ENCODE measurements at places on chromosomes 2 and 18.

- no peak for DNase-seq
These were observed 371.9 kb downstream of the NBAS start for GRCh38 chr2:15189216-15189615.

- DNase-seq, result no peak
These were observed 308.8 kb upstream of the LYPD1 start for GRCh38 chr2:132978840-132979239.

GRCh38 chr2:88811233-88811632, 119.8 kb downstream of the RPIA start:
- no peak for DNase-seq

DNA sequence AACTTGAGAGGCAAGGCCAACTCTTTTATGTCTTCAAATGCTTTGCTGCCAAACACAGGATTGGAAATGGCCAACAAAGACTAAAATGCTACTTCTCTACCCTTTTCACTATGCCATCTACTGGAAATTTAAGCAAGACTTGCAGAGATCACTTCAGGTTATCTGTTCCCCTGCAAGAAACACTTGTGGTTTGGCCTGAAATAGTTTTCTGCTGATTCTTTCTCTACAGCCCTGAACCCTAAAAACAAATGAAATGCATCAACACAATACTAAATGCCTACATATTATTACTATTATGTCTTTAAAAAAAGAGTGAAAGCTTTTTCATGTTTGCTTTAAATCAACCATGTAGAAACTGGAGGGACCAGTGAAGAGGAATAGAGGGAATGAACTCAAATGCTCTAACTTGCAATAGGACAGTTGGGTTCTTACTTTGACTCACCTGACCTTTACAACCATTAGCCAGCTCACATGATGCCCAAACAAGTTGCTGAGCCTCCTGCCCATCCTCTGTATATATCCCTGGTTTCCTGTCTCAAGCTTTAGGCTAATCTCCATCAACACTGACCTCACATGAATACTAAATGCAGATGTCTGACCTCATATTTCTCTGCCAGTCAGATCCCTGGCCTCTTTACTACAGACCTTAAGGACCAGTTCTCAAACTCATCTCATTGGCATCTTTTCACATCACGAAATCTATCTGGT, 17.5 kb upstream of the ADAM17 start:
- no peak for DNase-seq

DNA sequence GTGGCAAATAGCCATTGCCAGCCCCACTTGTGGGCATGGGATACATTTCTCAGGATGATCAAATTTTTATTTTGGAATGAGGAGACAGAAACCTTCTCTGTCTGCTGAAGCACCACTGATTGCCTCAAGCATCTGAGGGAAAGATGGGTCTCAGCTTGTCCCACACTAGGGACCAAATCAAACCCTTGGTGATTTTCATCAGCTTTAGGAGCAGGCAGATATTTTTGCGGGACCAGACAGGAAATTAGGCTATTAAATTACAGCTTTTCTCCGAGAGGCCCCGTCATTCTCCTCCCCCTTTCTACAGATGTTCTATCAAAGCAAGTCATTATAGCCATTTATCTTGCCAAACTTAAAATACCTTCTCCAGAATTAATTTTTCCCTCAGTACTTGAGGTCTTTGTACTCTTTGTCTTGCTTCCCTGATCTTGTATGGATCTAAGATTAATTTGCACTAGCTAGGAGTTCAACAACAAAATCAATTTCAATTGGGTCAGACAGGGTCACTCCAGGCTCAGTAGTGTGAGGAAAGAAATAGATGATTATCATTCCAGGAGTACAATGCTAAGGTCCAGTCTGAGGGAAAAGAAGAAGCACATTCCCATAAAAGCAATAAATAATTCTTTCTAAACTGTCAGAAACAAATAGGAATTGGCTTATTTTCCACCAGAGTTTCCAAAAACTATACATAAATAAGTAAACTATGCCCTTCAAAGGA, 818.1 kb upstream of the SOX11 start:
- DNase-seq, result no peak

- no peak for DNase-seq
These were observed 30.9 kb upstream of the UBE2F start for GRCh38 chr2:237935740-237936452.

DNA sequence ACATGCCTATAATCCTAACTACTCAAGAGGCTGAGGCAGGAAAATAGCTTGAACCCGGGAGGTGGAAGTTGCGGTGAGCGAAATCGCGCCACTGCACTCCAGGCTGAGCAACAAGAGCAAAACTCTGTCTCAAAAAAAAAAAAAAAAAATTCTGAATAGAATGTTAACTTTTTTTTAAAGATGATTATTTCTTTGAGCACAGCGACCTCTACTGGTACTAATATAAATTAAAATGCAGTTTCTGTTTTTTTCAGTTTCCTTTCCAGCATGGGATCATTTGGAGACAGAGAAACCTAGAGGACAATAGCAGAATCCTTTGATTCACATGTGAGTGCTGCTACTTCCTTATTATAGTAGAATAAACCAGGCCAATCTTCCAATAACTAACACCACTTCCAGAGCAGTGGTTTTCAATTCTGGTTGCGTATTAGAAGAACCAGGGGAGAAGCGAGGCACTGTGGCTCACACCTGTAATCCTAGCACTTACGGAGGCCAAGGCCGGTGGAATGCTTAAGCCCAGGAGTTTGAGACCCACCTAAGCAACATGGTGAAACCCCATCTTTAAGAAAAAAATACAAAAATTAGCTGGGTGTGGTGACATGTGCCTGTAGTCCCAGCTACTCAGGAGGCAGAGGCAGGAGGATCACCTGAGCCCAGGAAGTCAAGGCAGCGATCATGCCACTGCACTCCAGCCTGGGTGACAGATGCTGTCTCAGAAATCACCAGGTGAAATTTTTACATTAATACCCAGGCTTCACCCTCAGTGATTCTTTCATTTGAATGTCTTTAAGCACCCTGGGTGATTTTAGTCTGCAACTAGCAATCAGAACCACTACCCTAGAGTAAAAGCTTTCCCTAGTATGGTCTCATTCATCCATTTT, 10.1 kb downstream of the SRSF7 start:
- peak; percentile 58 for DNase-seq

DNA sequence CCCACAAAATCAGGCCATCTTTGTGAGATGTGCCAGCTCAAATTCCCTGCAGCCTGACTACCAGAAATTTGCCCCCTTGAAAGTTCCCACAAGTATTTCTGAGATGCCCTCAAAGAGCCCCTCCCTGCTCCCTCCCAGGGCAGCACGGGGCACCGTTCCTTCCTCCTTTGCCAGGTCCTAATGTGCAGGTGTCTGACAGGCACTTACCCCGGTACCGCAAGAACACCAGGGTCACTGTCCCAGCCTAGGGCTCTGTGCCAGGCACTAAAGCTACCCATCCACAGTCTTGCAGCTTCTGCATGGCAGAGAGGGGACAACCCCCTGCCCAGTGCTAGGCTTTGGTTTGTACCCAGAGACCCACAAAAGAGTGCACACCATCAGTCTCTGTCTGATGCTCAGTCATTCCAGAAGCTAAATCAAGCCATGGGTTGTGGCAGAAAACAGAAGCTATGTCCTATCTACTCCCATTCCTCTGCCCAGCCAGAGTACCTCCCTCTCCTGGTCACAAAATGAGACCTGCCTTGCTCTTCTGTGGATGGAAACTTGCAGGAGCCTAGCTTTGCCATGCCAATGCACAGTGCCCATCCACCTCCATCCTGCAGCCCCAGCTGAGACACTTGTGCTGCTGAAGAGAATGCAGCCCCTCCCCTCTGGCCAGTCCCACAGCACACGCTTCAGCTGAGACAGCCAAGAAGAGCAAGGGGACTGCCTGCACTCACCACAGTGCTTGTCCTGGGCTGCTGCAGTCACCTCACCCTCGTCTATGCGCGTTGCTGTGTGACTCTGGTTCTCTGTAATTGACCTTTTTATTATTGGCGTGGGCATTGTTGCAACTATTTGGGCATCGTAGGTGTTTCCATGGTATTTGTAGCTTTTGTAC, 48.7 kb downstream of the INPP5D start:
- DNase-seq, result no peak

DNA sequence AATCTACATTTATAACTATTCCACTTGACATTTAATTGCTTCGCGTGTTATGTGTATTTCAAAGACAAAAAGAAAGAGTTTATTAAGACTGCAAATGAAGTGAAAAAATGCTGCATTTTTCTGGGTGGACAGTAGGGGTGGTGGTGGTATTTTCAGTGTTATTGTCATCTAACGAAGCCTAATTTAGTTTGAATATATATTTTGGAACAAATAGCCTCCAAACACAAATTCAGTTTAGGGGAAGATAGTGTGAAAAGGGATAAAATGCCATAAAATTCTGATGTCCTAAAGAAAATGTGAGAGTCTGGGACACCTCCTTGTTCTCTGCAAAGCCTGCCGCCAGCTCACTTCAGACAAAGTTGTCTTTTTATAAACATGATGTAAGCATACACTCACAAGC, 425.1 kb downstream of the NRXN1 start:
- DNase-seq, result no peak

DNA sequence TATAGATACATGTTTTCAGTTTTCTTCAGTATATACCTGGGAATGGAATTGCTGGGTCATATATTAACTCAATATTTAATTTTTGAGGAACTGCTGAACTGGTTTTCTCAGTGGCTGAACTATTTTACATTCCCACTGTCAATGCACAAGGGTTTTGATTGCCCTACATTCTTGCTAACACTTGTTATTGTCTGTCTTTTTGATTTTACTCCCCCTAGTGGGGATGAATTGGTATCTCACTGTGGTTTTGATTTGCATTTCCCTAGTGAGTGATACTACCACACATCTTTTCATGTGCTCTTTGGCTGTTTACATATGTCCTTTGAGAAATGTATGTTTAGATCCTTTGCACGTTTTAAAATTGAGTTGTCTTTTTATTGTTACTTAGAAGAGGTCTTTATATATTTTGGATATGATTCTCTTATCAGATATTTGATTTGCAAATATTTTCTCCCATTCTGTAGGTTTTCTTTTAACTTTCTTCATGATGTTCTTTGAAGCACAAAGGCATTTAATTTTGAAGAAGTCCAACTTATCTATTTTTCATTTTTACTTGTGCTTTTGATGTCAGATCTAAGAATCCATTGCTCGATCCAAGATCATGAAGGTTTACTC, 36.2 kb downstream of the ASB1 start:
- peak; percentile 66 for DNase-seq

- DNase-seq, result no peak
These were observed 130.1 kb downstream of the MBP start for GRCh38 chr18:77002496-77002895.

- no peak for DNase-seq
These were observed 28.4 kb downstream of the M1AP start for GRCh38 chr2:74619651-74620297.

- DNase-seq, result no peak
These were observed 133.9 kb downstream of the ZNF532 start for GRCh38 chr18:58998401-58999203.

GRCh38 chr2:138475277-138475776, 26.2 kb upstream of the SPOPL start:
- no peak for DNase-seq

DNA sequence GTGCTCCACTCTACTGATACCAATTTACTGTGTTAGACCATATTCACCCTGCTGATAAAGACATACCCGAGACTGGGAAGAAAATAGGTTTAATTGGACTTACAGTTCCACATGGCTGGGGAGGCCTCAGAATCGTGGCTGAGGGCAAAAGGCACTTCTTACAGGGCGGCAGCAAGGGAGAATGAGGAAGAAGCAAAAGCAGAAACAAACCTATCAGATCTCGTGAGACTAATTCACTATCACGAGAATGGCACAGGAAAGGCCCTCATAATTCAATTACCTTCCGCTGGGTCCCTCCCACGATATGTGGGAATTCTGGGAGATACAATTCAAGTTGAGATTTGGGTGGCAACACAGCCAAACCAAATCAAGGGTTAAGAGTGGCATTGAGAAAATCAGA, 65.2 kb downstream of the LDLRAD4 start:
- no peak for DNase-seq

- no peak for DNase-seq
These were observed 93.5 kb downstream of the LPIN1 start for GRCh38 chr2:11839916-11840315.

DNA sequence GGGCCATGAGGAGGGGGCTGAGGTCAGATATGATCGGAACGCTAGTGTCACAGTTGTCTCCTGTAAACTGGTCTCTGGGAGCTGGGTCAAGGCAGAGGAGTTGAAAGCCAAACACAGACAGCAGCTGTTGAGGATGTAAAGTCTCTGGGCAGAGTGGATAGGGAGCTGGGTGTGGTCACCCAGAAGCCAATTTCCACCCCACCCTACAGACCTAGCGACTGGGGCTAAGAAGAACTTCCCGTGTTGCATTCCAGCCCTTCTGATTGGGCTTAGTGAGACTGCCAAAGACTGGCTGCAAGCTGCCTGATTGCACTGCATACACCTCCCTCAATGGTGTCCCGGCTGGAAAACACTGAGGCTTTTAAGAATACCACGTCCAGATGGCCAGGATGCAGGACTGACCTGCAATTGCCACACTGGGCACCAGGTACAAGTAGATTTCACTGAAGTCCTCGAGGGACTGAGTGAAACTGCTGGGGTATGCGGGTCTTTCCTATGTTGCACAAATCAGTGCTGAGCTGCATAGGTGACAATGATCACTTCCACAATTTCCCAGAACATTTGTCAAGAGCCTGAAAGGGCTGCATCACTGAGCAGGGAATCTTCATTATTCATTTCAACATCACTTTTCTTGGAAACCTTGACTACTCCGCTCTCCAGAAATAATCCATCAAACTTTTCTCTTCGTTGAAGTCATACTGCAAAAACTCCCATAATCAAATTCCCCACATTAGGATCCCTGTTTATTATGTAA, 43.1 kb upstream of the EML4 start:
- DNase-seq, result no peak

DNA sequence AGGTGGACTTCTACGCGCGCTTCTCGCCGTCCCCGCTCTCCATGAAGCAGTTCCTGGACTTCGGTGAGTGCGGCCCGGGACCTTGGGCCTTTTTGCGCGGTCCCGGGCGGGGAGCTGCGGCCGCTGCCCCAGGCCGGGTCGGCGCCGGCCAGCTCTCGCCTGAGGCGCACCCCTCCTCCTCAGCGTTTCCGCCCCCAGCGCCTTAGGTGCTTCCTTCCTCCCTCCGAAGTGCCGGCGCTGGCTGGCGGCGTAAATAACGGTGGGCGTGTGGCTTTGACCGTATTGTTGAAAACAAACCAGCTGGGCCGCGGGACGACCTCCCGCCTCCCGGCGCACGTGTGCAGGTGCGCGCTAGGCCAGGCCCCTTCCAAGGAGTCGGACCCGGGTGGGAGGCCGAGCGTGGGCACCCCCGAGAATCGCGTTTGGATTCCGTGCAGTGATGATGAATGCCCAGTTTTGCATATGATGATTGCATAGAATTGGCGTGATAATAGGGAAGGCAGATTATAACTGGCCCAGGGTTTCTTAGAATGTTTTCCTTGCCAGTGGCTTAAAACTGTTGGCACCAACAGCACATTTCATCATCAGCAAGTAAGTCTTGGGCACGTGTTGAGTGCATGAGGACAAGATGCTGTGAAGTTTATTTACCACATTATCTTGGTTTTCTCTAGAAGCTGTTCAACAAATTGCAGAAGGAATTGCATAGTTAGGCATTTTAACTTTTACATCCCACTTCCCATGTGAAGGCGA, 569 bp downstream of the PDK1 start:
- peak; percentile 45 for DNase-seq
